ENCODE measurements at places on chromosomes 5 and 9.

- DNase-seq: no peak
Observed at GRCh38 chr9:133188843-133189180, 20.2 kb downstream of the OBP2B start.

DNA sequence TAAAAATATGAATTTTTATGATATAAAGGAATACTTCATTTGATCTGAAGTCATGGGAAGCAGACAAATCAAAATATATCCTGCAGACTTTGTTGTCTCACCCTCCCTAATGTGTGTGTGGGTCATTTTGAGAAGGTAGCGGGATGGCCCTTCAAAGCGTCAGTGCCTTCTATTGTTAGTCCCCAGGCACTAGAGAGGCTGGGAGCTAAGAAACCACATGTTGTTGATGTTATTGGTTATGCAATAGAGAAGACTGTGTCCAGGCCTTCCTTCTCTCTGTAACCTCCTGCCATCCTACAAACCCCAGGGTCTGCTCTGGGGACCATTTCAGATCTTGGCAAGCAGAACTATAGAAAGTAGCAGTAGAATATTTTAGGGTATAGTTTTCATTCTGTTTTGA, 94.7 kb downstream of the NLN start:
- no peak for DNase-seq

GRCh38 chr5:159508344-159508743, 178.1 kb upstream of the IL12B start:
- no peak for DNase-seq

GRCh38 chr5:100623719-100624118, 88.5 kb downstream of the FAM174A start:
- no peak for DNase-seq

- no peak for DNase-seq
Observed at GRCh38 chr9:98656511-98656910, 52.2 kb downstream of the GABBR2 start.

DNA sequence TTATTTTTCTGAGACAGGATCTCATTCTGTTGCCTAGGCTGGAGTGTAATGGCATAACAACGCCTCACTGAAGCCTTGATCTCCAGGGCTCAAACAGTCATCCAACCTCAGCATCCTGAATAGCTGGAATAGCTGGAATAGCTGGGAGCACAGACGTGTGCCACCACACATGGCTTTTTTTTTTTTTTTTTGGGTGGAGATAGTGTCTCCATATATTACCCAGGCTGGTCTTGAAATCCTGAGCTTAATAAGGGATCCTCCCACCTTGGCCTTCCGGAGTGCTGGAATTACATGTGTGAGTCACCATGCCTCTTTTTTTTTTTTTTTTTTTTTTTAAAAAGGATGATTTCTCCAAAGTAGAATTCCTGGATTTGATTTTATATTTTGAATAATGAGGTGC, 60.7 kb downstream of the NSD1 start:
- no peak for DNase-seq

GRCh38 chr5:131630963-131631350, 4.1 kb downstream of the RAPGEF6 start:
- no peak for DNase-seq

DNA sequence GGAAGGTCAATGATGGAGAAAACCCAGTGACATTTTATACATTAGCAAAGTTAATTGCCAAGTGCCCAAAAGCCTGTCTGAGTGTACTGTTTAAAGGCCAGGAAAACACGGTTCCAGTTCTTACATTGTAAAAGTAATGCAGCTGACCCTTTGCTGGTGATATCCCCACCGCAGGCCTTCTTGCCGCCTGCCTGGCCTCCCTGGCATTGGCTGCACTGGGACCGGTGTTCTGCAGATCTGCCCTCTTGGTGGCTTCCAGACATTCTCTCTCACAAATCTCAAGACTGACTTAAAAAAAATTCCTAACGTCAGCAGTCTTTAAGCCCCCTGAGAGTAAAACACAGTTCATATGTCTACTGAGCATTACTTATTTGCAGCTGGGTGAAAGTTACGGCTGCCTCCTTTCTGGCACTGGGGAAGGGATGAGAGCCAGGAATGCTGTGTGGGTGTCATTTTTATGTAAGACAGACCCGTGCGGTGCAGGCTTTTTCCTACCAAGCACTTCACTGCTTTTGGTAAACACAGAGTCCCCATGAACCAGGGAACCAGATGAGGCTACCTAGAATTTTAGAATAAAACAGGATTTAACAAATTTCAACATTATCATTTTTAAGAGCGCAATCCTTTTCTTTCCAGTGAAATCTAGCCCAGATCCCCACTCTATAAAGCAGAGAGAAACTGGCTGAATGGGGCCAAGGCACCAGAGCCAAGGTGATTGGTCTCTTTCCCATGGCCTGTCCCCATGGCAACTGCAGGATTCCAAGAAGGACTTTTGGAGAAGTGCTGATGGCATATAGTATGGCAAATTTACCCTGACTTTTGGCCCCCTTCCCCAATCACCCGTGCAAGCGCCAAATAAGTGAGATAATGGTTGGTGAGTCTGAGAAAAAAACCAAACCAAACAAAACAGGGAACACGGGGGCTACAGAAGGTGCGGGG, 80.8 kb downstream of the LMNB1 start:
- no peak for DNase-seq

- DNase-seq: no peak
Observed at GRCh38 chr5:80409367-80409966, 1.6 kb downstream of the ZFYVE16 start.

DNA sequence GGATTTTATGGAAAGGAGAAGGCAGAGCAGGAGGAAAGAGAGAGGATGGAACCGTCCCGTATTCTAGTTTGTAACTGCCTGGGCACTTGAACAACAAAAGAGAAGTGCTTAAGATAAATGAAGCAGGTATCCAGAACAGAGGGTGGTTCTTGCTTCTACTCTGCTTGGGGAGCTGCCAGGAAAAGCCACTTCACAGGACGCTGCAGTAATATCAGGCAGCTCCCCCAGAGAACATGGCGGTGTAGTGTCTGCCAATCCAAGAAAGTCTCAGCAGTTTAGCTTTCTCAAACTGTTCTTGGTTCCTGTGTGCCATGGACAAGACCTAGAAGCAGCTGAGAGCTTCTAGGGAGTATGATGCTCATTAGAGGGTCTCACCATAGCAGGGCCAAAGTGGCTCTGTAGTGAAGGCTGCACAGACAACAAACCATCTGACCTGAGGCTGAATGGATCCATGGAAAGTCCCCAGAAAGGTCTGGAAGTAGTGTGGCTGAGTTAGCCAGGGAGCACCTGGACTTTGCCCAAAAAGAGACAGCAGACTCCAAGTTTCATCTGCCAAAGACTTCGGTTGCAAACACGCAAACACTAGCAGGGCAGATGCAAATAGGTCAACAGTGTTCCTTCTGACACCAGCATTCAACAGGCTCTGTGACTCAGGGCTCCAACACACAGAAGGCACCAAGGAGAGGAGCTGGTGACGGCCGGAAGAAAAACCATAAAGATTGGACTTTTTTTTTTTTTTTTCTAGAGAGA, 72.2 kb upstream of the TNFSF8 start:
- no peak for DNase-seq

DNA sequence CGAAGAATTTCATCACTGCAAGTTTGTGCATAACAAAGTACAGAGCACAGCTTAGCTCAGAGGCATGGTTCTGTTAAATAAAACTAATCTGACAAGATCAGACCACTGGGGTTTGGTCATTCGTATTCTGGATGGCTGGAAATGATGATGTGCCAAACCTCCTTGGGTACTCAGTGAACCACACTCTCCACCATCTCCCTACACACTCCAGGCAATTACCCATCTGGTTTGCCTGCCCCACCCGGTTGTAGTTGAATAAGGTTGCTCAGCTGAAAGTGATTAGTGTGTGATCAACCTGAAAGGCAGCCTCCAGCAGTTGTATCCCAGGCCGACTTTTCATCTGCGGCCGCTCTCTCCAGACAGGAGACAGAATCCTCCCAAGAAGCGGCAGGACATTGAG, 371.4 kb downstream of the TLE1 start:
- DNase-seq: no peak

- no peak for DNase-seq
Observed at GRCh38 chr5:117590944-117591343, 1016.3 kb upstream of the SEMA6A start.

DNA sequence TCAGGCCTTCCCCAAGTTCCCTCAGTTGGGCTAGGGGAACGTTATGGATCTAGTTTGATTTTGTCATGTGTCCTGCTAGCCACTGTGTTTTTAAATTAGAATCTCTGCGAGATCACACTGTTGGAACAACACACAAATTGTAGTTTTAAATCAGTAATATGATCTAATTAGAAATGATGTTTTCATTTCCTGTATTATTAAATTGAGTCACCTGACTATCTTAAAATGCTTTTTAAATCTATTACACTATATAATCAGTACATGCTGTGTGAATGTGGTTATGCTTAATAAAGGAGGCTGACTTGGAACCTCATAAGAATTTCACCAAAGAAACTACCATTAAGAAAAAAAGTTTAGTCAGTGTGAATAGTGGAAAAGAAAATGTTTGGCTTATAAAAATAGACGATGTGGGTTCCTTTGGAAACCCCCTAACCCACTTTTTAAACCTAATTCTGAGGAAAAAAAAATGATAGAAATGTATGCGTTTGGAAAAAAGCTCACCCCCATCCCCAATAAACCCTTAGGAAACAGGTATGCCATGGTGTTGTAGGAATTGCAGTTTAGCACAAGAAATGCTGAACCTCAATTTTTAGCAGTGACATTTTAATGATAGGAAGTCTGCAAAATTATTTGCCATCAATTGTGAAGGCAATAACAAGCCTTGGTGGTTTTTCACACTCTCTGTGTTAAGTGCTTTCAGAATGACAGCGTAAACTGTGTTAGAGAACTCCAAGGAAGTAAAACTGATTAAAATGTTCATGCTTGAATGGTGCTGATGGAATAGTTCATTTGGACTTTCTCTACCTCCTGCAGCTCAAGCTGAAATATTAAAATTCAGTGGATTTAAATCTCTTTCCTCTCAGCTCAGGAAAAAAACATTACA, 59.0 kb downstream of the TLE4 start:
- DNase-seq: no peak

- no peak for DNase-seq
Observed at GRCh38 chr5:31273631-31274378, 80.3 kb downstream of the CDH6 start.

GRCh38 chr5:148912714-148913398, 86.4 kb downstream of the ADRB2 start:
- peak; percentile 66 for DNase-seq

DNA sequence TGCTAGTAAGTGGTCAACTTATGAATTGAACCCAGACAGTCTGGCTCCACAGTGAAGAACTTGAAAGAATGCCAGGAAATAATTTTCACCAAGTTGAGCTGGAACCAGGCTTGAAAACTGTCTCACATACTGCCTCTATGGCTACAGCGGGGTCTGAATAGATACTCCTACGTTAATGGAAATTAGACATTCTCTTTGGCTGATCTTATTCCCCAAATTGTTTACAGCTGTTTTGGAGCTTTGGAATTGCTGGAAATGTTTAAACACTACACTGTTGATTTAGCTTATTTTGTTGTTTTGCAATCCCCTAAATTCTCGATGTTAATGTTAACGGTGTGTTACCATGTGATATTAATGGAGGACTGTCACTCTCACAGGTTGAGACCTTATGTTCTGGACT, 146.4 kb downstream of the FBXL7 start:
- no peak for DNase-seq

GRCh38 chr5:133930813-133931090, 37.7 kb downstream of the C5orf15 start:
- no peak for DNase-seq

DNA sequence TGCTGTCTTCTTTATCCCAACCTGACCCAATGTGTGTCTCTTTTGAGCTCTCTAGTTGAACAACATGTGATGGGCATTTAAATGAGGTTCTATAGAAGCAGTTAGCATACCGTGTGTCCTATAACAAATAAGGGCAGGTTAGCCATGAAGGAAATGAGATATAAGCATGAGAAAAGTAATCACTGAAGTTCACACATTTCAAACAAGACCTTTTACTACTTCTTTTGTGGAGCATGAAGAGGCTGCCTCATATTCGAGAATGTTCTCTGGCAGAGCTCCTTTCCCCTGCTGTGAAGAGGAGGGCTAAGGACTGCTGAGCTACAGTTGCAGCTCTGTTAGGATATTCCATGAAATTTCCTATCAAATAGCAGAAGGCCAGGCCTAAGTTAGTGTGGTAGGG, 15.2 kb upstream of the SNCAIP start:
- no peak for DNase-seq

DNA sequence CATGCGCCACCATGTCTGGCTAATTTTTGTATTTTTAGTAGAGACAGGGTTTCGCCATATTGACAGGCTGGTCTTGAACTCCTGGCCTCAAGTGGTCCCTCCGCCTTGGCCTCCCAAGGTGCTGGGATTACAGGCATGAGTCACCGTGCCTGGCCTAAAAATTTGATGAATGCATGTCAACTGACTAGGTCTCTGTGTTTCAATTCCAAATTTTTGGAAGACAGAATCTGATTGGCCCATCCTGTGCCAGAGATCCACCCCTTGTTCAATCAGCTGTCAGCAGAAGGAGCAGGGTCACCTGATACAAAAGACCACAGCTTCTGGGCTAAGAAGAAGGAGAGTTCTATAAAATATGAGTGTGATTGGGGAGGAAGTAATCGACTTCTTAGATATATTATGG, 43.5 kb upstream of the COL15A1 start:
- DNase-seq: peak; percentile 14

DNA sequence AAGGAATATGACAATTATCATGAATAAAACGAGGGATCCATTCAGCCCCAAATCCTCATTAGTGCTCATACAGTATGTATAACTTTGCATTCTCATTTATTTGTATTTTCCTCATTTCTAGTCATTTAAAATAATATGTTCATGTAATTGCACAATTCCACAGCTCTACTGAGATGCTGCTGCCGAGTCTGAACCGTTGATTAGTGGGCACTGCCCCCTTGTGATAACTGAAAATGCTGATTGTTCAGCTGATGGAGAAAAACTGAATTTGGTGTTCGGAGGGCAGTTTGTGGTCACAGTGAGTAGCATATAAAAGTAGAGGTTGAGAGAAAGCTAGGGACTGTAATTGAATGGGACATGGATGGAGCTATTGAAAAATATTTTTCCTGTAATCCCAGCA, 12.2 kb upstream of the GPR151 start:
- DNase-seq: no peak

GRCh38 chr5:1144638-1145396, 33.0 kb upstream of the SLC12A7 start:
- DNase-seq: no peak

- no peak for DNase-seq
Observed at GRCh38 chr5:2852446-2852845, 101.0 kb upstream of the IRX2 start.

Data from ecto neural progenitor cell (in vitro differentiated cells).